ENCODE measurements at places on chromosomes 16 and 17. TPM values are rescaled to one million over a fixed set of nuclear protein-coding genes. Genes with fewer than 3 reads are reported as not detected.

DNA sequence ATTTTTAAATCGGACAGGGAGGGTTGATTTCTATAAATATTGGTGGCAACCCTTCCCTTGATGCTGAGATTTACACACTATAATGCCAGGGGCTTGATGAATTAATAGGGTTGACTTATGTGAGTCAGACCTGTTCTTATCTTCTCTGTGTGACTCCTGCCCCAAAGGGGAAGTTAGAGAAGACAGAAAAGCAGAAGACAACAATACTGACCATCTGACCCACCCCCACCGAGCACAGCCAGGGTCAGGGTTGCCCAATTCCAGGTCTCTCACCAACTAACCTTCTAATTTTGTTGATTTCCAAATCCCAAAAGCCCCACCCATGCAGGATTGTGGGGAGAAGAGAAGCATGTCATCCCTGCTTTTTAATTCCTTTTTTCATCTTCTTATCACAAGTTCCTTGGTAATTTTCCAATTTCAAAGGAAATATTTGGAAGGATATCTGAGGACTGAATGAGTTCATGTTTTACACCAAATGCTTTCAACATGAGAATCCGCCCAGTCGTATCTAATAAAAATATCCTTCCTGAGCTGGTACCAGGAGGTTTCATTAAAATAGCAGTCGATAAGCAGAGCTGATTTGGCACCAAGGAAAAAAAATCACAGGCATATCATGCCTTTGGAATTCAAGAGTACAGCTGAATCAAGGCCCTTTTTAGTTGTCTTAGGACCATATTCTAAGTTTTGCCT, 603.4 kb upstream of the CDH11 start:
- H3K27me3 ChIP-seq: no peaks in the 10 kb centered on the region
- H3K4me1 ChIP-seq: no peaks in the 10 kb centered on the region
- no peak for DNase-seq
- no peak overlapping the region for H3K27ac ChIP-seq
- H3K36me3 ChIP-seq: no peaks in the 10 kb centered on the region

DNA sequence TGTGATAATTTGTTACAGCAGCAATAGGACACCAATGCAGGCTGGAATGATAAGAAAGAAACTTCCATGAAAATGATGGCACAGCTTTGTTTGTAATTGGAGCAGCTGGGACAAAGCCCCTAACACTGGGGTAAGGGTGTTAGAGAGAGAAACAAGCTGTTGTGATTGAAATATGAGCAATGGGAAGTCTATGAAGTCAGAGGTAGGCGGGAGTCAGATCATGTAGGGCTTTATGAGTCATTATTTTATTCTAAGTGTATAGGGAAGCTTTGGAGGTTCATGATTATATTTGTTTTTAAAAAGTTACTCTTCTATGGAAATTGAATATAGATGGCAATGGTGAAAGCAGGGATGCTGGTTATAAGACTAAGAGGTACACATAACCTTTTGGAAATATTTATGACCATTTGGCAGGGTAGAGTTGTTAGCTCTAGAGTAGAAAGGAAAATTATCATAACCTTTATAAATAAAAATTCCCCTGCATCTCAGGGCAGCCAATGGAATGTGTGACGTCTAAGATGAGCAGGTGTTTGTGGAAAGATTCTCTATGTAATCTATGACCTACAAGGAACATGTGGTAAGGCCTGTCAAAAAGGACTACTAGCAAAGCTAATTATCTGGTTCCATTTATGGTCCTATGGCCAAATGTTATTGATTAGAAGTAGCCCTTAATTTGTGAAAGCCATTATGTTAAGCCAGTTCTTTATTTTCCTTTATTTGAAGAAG, 85.6 kb downstream of the KCNJ2 start:
- H3K36me3 ChIP-seq: no peaks in the 10 kb centered on the region
- no peak for DNase-seq
- H3K4me1 ChIP-seq: no peaks in the 10 kb centered on the region
- H3K4me3 ChIP-seq: no peak overlapping the region
- H3K27ac ChIP-seq: no peak overlapping the region

DNA sequence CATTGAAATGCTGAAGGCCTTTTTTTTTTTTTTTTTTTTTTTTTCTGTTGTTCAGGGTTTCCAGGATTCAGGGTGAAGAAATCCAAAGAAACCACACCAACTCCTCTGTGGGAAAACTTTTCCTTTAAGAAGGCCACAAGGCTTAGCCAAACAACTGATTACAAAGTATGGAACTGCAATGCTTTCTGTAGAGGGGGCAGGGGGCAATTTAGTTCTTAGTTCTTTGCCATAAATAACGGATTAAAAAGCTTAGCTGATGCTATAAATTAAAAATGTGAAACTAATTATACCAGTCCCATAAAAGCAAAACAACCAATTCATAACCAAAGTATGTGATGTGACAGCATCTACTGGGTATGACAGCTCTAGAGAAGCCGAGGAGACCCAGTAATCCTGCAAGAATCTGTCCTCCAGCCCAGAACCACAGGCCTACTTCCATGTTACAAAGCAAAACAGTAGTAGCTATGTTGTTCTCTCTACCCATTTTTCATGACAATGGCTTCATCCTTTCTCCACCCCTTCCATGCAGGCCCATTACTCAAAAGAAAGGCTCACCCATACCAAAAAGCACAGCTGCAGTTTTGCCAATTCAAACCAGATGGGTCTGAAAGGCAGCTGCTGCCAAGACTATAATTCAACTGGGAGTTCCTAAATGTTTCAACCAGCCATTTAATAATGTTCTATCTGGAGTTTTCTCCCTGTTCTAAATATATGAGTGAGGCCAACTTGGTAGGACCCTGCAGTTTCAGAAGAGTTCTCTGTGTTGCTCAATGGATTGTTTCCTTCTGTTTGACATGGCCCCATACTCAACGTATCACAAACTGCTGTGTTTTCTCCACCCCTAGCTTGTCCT, 167.1 kb upstream of the ZFHX3 start:
- H3K36me3 ChIP-seq: no peaks in the 10 kb centered on the region
- no peak overlapping the region for H3K4me3 ChIP-seq
- peaks cover 14% of the 10 kb centered on the region for H3K4me1 ChIP-seq
- H3K27ac ChIP-seq: no peak overlapping the region
- no peaks in the 10 kb centered on the region for H3K27me3 ChIP-seq
- no peak for DNase-seq

- H3K4me3 ChIP-seq: no peak overlapping the region
- no peaks in the 10 kb centered on the region for H3K4me1 ChIP-seq
- no peak for DNase-seq
- H3K36me3 ChIP-seq: peaks cover 22% of the 10 kb centered on the region
- H3K27ac ChIP-seq: no peak overlapping the region
These were observed 74.5 kb downstream of the ABCC6 start for GRCh38 chr16:16148755-16149154.

DNA sequence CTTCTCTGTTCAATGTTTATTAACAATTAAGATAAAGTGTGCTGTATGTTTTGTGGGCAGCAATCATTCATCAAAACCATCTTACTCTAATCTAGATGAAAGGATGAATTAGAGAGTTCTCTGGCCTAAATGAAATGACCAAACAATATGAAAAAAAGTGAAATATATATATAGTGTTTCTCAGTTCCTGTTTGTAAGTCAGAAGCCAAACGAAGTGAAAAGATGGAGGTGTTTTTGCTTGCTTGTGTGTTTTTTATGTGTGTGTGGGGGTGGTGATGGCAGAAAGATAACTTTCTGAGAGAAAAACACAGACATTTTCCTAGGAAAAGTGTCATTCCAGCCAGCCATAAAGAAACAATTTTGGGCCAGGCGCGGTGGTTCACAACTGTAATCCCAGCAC, 138.6 kb downstream of the CDH8 start:
- H3K4me1 ChIP-seq: no peaks in the 10 kb centered on the region
- DNase-seq: no peak
- H3K27me3 ChIP-seq: no peaks in the 10 kb centered on the region
- no peaks in the 10 kb centered on the region for H3K36me3 ChIP-seq
- no peak overlapping the region for H3K27ac ChIP-seq

GRCh38 chr17:2851615-2852014, 55.4 kb downstream of the RAP1GAP2 start:
- no peaks in the 10 kb centered on the region for H3K27me3 ChIP-seq
- H3K27ac ChIP-seq: no peak overlapping the region
- H3K36me3 ChIP-seq: peaks cover 11% of the 10 kb centered on the region
- H3K4me1 ChIP-seq: no peaks in the 10 kb centered on the region

DNA sequence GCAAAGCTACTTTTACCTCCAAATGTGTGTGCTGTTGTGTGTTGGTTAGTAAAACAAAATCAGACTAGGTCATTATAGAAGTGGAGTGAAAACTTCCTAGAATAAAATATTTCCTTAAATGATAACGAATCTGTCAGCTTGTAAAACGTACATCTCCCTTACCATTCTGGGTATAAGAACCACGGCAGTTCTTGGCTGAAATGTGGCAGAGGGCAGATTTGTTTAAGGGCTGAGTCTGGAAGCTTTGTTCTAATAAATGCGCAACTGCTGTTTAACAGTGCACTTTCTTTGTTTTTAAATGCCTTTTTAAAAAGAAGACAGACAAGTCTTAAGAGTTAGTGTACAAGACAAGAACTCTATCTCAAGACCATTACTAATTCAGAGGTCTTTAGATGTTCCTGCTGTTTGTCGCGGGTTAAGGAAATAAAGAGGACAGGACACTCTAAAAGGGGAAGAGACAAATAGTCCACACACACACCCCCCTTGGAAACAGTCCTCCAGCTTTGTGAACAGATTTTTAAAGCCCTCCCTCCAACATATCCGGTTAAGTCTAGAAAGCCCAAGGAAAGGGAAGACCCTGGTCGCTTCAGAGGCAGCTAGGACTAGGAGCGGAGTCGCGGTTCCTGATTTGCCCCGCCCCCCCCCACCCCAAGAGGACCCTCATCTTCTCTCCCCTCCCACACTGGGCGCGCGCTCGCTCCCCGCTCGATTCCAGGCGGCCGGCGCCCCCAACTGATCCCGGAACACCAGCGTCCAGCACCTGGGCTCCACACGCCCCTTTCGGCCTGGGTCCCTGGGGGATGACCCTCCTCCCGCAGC, 658 bp downstream of the SYNRG start:
- H3K27ac ChIP-seq: peak overlapping the region; percentile 94
- H3K4me1 ChIP-seq: peaks cover 34% of the 10 kb centered on the region
- no peaks in the 10 kb centered on the region for H3K27me3 ChIP-seq

- H3K4me3 ChIP-seq: no peak overlapping the region
- peaks cover 4% of the 10 kb centered on the region for H3K36me3 ChIP-seq
- H3K27me3 ChIP-seq: no peaks in the 10 kb centered on the region
- H3K4me1 ChIP-seq: peaks cover 24% of the 10 kb centered on the region
These were observed 52.2 kb downstream of the DNAH17 start for GRCh38 chr17:78524870-78525510.

- peaks cover 84% of the 10 kb centered on the region for H3K4me1 ChIP-seq
- DNase-seq: no peak
- peak overlapping the region; percentile 63 for H3K4me3 ChIP-seq
- H3K36me3 ChIP-seq: peaks cover 64% of the 10 kb centered on the region
- no peaks in the 10 kb centered on the region for H3K27me3 ChIP-seq
These were observed 9.2 kb downstream of the ZDHHC7 start for GRCh38 chr16:85002099-85002541.

- no peak overlapping the region for H3K27ac ChIP-seq
- no peaks in the 10 kb centered on the region for H3K4me1 ChIP-seq
- no peaks in the 10 kb centered on the region for H3K36me3 ChIP-seq
- DNase-seq: no peak
- H3K27me3 ChIP-seq: peaks cover 87% of the 10 kb centered on the region
These were observed 2.3 kb downstream of the RBFOX3 start for GRCh38 chr17:79608624-79608959.

GRCh38 chr17:28712032-28712704, 480 bp upstream of the PROCA1 start:
- H3K27ac ChIP-seq: no peak overlapping the region
- no peak for DNase-seq
- H3K4me3 ChIP-seq: peak overlapping the region; percentile 83
- peaks cover 44% of the 10 kb centered on the region for H3K36me3 ChIP-seq
- H3K4me1 ChIP-seq: no peaks in the 10 kb centered on the region

DNA sequence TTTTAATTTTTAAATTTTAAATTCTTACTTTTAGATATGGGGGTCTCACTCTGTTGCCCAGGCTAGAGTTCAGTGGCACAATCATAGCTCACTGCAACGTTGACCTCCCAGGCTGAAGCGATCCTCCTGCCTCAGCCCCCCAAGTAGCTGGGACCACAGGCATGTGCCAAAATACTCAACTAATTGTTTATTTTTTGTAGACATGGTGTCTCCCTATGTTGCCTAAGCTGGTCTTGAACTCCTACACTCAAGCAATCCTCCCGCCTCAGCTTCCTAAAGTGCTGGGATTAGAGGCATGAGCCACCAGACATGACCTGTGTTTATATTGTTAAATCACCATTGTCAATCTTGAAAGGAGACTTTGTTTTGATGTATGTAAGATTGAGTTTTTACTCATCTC, 332.2 kb downstream of the WWOX start:
- H3K27ac ChIP-seq: no peak overlapping the region
- no peaks in the 10 kb centered on the region for H3K36me3 ChIP-seq
- H3K4me3 ChIP-seq: no peak overlapping the region

DNA sequence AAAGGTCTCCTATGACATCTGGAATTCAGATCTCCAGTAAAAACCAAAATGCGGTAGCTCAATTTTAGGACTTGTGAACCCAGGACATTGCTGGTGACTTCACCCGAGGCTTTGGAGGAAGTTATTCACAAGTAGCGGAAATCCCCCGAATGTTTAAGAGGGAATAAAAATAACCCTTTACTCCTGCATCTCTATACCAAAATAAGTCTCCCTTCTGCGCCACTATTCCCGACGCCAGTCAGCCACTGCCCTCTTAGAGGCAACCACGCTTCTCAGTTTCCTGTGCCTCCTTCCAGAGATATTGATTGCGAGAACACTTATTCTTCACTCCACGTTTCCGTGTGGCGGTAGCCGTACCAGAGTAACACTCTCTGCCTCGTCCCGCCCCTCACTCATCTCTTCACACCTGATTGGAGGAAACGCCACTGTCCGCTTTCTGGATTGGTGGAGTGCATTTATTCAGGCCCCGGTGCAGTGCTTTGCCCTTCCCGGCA, 27.4 kb downstream of the EMP2 start:
- H3K27ac ChIP-seq: no peak overlapping the region
- H3K4me1 ChIP-seq: no peaks in the 10 kb centered on the region
- H3K4me3 ChIP-seq: no peak overlapping the region
- no peaks in the 10 kb centered on the region for H3K27me3 ChIP-seq
- no peak for DNase-seq
- peaks cover 5% of the 10 kb centered on the region for H3K36me3 ChIP-seq

- H3K4me1 ChIP-seq: peaks cover 21% of the 10 kb centered on the region
- H3K4me3 ChIP-seq: no peak overlapping the region
- peak overlapping the region; percentile 92 for H3K27ac ChIP-seq
- H3K27me3 ChIP-seq: no peaks in the 10 kb centered on the region
These were observed 157.4 kb upstream of the CHMP6 start for GRCh38 chr17:80833952-80834892.

GRCh38 chr16:16004314-16004749, 54.9 kb downstream of the ABCC1 start:
- no peak overlapping the region for H3K4me3 ChIP-seq
- DNase-seq: no peak
- H3K36me3 ChIP-seq: peaks cover 11% of the 10 kb centered on the region
- H3K27me3 ChIP-seq: no peaks in the 10 kb centered on the region

GRCh38 chr17:50640686-50641351, 6.1 kb downstream of the ABCC3 start:
- H3K36me3 ChIP-seq: peaks cover 61% of the 10 kb centered on the region
- no peaks in the 10 kb centered on the region for H3K27me3 ChIP-seq
- no peak for DNase-seq
- no peak overlapping the region for H3K4me3 ChIP-seq
- no peak overlapping the region for H3K27ac ChIP-seq

- peaks cover 12% of the 10 kb centered on the region for H3K4me1 ChIP-seq
- DNase-seq: no peak
- peak overlapping the region; percentile 3 for H3K4me3 ChIP-seq
These were observed 1.4 kb downstream of the PLD2 start for GRCh38 chr17:4808378-4808767.

Gene ALOXE3
- not detected for total RNA-seq

Gene CHD3
- total RNA-seq: 116 TPM

Gene MYBBP1A
- 61.6 TPM for total RNA-seq

Gene RBBP6
- 56.8 TPM for total RNA-seq

Gene GGT6
- 1.1 TPM for total RNA-seq

Gene UTP4
- total RNA-seq: 116 TPM
